ENCODE measurements at places on chromosomes 7 and 10.

- DNase-seq: peak; percentile 29
These were observed 73.5 kb downstream of the DNAJB9 start for GRCh38 chr7:108643136-108643535.

- peak; percentile 82 for DNase-seq
These were observed 5.6 kb downstream of the MGAM start for GRCh38 chr7:142001163-142001874.

DNA sequence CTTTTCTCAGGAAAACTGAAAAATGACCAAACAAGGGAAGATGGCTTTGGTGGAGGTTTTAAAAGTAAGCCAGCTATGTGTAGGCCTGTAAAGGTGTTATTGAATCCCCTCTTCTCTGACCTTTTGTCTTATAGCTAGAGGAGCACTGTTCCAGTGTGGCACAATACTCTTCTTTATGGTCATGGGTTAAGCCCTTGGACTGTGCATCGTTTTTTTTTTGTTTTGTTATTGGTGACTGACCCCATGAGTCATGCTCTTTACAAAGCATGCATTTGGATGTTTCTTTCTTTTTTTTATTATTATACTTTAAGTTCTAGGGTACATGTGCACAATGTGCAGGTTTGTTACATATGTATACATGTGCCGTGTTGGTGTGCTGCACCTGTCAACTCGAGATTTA, 19.6 kb upstream of the FAM25A start:
- DNase-seq: peak; percentile 15

- no peak for DNase-seq
These were observed 361.6 kb upstream of the SHH start for GRCh38 chr7:156173748-156174353.

- no peak for DNase-seq
These were observed 74.6 kb downstream of the ORC5 start for GRCh38 chr7:104133238-104133637.

DNA sequence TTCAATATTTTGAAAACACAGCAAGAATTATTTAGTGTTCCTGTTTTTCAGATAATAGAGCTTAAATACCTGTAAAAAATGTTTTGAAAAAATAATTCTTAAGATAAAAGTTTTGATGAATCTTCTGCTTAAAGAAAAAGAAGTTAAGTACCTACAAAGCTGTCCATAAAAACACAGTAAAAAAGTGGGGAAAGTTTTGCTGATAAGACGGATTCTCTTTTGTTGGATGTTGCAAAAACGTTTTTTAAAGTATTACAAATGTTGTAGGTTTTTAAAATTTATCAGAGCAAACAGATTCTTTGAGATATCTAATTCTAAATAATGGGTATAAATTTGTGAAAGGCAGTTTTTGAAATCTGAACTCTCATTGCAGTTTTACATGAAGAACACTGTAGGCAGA, 12.2 kb downstream of the DMTF1 start:
- DNase-seq: no peak

DNA sequence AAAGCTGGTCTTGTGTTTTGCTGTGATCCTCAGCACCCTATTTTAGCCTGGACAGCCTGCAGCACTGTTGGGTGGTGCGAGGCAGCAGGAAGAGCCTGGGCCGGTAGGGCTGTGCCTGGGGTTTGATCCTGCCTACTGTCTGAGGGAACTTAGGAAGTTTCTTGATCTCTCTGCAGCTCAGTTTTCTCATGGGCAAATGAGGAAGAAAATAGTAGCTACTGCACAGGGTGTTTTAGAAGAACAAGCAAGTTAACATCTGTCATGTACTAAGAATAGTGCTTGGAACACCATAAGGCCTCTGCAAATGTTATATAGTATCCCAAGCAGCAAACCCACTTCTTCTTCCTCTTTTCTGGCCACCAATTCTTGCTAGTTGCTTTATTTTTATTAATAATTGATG, 12.0 kb upstream of the AGR2 start:
- no peak for DNase-seq

- DNase-seq: peak; percentile 77
These were observed 24.8 kb upstream of the SLIT1 start for GRCh38 chr10:97210543-97210960.

DNA sequence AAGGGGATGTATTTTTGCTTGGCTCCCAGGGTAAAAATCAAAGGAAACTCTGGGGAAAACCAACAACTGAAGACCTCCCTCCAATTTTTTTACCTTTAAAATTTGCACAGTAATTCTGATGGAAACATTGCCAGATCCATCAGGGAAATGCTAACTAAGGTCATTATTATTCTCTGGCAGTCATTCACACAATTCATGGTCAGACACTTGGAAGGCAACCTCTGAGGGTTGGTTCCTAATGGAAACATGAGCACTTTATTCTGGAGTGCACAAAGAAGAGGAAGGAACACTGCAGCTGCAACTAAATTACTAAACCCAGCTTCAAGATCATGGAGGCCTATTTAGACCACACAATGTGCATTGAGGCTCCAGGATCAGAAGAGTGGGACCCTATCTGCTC, 34.2 kb downstream of the SRI start:
- DNase-seq: no peak

DNA sequence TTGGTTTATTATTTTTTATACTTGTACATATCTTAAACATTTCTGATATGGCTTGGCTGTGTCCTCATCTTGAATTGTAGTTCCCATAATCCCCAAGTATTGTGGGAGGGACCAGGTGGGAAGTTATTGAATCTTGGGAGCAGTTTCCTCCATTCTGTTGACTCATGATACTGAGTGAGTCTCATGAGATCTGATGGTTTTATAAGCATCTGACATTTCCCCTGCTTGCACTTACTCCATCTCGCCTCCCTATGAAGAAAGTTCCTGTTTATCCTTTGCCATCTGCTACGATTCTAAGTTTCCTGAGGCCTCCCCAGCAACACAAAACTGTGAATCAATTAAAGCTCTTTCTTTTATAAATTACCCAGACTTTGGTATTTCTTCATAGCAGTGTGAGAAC, 207.7 kb downstream of the TPK1 start:
- DNase-seq: no peak

DNA sequence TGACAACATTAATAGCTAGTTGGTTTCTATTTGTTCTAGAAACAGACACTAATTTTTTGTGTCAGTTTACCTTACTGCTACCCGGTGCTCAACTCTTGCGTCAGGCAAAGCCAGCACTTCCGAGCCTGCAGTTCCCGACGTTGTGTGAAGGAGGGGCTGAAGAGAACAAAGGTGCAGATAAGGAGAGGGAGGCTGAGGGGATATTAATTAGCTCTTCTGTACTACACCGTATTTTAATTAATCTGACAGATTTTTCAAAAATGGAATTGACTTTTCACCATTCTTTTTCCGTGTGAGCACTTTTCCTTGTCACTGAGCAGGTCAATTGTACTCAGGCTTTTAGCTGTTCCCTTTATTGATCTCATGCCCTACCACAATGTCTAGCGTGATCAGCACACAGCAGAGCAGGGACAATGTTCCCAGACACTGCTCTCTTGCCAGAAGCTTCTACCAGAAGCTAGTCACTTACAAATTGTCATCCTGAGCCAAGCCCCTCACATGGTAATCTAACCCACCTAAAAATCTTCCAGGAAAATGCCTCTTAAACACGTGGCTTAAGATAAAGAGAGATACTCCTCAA, 650.5 kb upstream of the MKI67 start:
- DNase-seq: no peak

GRCh38 chr7:151245360-151246101, 3.0 kb downstream of the SMARCD3 start:
- peak; percentile 75 for DNase-seq

GRCh38 chr10:32227802-32228201, 119.2 kb downstream of the EPC1 start:
- DNase-seq: no peak

- DNase-seq: no peak
These were observed 353.0 kb downstream of the PARD3 start for GRCh38 chr10:34462056-34462455.

DNA sequence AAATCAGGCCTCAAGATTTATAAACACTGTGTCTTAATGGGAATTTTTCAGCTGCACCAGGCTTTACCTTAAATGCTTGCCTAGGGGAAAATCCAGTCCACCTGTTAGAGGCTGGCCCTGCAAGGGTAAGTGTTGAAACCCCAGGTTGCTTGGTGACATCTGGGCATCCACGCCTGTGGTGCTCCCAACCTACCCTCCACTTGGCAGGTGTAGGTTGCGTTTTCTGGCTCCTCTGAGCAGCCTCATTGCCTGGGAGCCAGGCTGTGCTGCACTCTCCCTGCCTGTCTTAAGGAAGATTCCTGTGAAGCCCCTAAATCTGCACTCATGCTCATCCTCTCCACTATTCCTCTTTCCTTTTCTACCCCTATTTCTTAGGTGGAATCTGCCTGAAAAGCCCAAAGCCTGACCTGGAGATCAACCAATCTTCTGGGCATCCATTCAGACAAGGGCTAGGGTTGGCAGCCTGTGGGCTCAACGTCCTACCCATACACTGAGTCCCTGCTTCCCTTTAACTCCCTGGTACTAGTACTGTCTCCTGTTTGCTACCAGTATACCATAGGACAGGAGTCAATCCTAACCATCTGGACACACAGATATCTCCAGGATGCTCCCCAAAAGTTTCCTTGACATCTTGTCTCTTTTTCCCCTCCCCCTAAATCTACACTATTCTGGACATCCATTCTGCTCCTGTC, 150.4 kb downstream of the PDE1C start:
- no peak for DNase-seq

DNA sequence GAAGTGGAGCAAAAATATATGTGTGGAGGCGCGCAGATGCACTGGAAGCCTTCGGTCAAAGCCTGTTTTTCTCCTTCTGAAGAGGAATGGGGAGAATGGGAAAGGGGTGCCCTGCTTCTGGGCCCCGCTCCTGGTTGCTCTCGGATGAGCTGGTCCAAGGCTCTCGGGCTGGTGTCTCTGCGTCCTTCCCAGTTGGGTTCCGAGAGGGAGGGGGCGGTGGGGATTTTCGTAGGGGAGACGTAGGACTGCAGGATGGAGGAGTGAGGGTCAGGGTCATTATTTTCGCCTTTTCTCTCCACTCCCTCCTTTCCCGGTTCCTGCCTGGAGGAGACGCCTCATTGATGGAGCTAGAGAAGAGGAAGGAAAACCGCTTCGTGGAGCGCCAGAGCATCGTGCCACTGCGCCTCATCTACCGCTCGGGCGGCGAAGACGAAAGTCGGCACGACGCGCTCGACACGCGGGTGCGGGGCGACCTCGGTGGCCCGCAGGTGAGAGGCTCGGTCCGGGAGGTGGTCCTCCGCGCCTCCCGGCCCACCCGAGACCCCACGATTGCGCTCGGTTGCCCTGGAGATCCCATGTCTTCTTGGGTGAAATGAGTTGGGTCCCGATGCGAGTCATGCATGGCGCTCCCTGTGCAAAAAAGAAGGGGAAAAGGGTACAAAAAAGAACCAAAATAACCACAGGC, 790 bp downstream of the ADAM22 start:
- DNase-seq: peak; percentile 74

DNA sequence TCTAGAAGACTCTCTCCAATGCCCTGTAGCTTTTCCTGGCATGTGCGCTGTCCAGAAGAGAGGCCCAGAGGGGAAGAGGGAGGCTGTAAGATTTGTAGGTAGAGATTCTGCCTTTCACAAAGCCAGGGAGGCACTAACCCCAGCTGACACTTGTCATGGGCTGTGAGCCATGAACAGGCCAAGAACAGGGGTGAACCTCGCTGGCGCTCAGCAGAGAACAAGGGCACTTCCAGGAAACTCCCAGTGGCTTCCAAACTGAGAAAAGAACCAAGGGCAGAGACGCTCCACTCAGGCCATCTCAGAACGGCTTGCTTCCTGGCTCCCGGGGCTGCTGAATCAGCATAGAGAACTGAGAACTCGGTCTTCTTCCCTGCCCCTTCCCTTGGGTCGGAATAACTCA, 257.8 kb upstream of the ZNF32 start:
- DNase-seq: no peak

GRCh38 chr10:93074597-93075368, 1.1 kb downstream of the CYP26A1 start:
- DNase-seq: peak; percentile 28

DNA sequence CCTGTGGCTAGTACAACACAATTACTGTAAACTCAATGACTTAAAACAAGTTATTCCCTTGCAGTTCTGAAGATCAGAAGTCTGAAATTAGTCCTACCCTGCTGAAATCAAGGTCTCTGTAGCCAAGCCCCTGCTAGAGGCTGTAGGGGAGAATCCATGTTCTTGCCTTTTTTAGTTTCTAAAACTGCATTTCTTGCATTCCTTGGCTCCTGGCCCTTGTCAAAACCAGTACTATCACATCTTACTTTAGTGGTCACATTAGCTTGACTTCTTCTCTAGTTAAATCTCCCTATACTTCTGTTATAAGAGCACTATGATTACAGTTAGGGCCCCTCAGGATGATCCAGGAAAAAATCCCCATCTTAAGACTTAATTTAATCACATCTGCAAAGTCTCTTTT, 567.0 kb downstream of the GFRA1 start:
- no peak for DNase-seq

DNA sequence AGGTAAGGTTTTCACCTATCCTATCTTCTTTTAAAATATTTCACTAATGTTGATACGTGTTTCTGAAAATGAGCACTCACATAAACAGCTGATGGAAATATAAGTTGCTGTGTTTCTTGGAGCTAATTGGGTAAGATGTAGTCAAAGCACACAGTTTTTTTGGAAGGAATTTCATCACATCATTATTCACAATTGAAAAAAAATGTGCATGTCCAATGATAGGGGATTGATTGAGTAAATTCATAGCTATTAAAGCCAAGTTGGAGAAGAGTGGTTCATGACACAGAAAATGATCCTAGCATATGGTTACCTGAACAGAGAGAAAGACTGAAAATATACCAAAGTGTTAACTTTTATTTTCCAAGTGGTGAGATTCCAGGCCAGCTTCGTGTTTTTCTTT, 29.6 kb downstream of the GLI3 start:
- no peak for DNase-seq

- no peak for DNase-seq
These were observed 355.5 kb downstream of the CDC14C start for GRCh38 chr7:49279891-49280290.

GRCh38 chr10:89814278-89814677, 112.9 kb downstream of the KIF20B start:
- DNase-seq: no peak

GRCh38 chr10:79047875-79048638, 20.7 kb upstream of the ZMIZ1 start:
- no peak for DNase-seq

- DNase-seq: peak; percentile 44
These were observed 123.0 kb upstream of the CTBP2 start for GRCh38 chr10:125283191-125283835.
